Renal cortex interstitium (tissue), 15 donors: ENCODE measurements at places on chromosomes 4 and X. TPM values are rescaled to one million over a fixed set of nuclear protein-coding genes. Genes with fewer than 3 reads are reported as not detected.

Gene TMSB15C
- polyA plus RNA-seq, result 16.7 TPM

Gene GAGE2A
- not detected for polyA plus RNA-seq

Gene CXCL5
- 0.12 TPM for polyA plus RNA-seq

Gene PHKA1
- 5.3 TPM for polyA plus RNA-seq

Gene EREG
- 0.16 TPM for polyA plus RNA-seq

Gene LANCL3
- polyA plus RNA-seq, result 0.29 TPM

Gene KCNIP4
- polyA plus RNA-seq, result 12.3 TPM

Gene LNX1
- 13.4 TPM for polyA plus RNA-seq
